ENCODE measurements at places on chromosomes 5 and 9. TPM values are rescaled to one million over a fixed set of nuclear protein-coding genes. Genes with fewer than 3 reads are reported as not detected.

Gene PLPP7
- total RNA-seq: 9.6 TPM

Gene CFAP90
- 0.24 TPM for total RNA-seq

Gene NUTM2G
- total RNA-seq: 0.48 TPM

Gene BASP1
- 170 TPM for total RNA-seq

Gene HAVCR2
- 19.7 TPM for total RNA-seq

Gene PRLR
- total RNA-seq: 109 TPM

Gene ALDH1A1
- 154 TPM for total RNA-seq

Gene TRIM36
- total RNA-seq: 6.3 TPM

Gene IGFBPL1
- total RNA-seq: 2.9 TPM

Gene FAM221B
- 1.2 TPM for total RNA-seq

Gene CA9
- 13.0 TPM for total RNA-seq

Gene JAKMIP2
- 1.2 TPM for total RNA-seq

Gene LHX6
- total RNA-seq: 0.72 TPM

Gene SLC1A3
- 22.9 TPM for total RNA-seq

Gene C5orf58
- 1.7 TPM for total RNA-seq

Gene DAPK1
- 77.0 TPM for total RNA-seq
